ENCODE measurements at places on chromosomes 11 and 22.

GRCh38 chr11:9762531-9762930 is 98.7 kb downstream of the SWAP70 start:
- DNase-seq: no peak

GRCh38 chr22:32413719-32414118 is 1.7 kb upstream of the RTCB start:
- no peak for DNase-seq

DNA sequence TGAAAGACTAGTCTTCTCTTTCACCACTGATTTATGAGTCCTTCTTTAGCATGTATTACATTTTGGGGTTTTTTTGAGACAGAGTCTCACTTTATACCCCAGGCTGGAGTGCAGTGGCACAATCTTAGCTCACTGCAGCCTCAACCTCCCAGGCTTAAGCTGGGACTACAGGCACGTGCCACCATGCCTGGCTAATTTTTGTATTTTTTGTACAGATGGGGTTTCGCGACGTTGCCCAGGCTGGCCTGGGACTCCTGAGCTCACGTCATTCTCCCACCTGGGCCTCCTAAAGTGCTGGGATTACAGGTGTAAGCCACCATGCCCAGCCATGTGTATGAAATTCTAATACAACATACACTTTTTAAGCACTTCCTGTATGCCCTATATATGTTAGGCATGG is 26.3 kb upstream of the CXCR5 start:
- no peak for DNase-seq

GRCh38 chr11:116326146-116326545 is 446.6 kb downstream of the BUD13 start:
- no peak for DNase-seq

GRCh38 chr11:69393178-69393832 is 88.2 kb upstream of the LINC01488 start:
- no peak for DNase-seq

- DNase-seq: no peak
Observed at GRCh38 chr11:1000357-1001278, 35.9 kb downstream of the MUC6 start.

DNA sequence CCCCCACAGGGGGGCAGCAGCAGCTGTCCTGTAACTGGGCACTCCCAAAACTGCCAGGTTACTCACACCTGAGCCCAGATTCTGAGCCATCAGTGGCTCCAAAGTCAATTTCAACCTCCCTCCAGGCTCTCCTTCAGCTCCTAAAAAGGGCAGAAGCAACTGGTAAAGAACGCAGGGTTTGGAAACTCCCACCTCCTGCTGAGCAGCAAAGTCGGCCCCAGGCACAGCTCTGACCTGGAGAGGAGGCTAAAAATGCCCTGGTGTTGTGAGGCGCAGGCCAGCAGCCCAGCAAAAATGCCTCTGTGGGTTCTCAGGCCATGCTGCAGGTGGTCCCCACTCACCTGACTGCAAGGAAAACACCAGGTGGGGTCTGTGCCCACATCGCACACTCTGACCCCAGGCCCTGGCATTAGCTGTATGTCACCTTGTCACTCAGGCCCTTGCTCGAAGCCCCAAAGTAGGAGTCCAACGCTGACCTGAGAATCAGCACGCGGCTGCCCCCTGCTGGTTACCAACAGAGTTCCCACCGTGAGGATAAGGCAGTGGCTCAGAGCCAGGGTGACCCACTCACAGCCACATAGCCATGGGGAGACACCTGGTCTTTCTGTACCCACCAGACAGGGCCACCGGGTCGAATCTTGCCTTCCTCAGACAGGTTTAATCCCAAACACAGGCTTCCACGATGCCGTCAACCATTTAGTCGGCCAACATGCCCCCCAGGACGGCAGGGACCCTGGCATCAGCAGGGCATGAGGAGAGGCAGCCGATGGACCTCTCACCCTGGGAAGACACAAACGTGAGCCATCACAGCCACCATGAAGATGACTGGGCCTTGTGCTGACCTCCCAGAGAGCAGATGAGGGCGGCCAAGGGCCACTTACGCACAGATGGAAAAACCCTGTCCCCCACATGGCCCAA is 11.1 kb downstream of the POLR3H start:
- DNase-seq: peak; percentile 46

- peak; percentile 91 for DNase-seq
Observed at GRCh38 chr11:65572356-65573051, at the start of gene FAM89B. Gene FAM89B (plus strand): TSS chr11:65572538. CDS start chr11:65572670, 132 bp downstream.

GRCh38 chr11:28504555-28505110 is 396.4 kb downstream of the METTL15 start:
- no peak for DNase-seq

GRCh38 chr11:44627911-44628729 is 62.7 kb downstream of the CD82 start:
- no peak for DNase-seq

- no peak for DNase-seq
Observed at GRCh38 chr22:32222991-32223390, 18.1 kb upstream of the RFPL2 start.

DNA sequence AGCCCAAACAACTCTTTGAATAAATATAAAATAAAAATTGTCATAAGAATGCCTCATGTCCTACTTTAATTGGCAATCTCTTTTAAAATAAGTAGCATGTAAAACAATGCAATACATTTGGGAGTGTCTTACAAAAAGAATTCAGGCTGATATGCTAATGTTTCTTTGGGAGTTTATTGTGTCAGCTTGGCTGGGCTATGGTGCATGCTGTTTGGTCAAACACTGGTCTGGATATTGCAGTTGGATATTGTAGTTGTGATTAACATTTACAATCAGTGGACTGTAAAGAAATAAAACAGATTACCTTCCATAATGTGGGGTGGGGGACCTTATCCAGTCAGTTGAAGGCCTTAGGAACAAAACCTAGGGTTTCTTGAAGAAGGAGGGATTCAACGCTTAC is 37.0 kb upstream of the B3GAT1 start:
- no peak for DNase-seq

DNA sequence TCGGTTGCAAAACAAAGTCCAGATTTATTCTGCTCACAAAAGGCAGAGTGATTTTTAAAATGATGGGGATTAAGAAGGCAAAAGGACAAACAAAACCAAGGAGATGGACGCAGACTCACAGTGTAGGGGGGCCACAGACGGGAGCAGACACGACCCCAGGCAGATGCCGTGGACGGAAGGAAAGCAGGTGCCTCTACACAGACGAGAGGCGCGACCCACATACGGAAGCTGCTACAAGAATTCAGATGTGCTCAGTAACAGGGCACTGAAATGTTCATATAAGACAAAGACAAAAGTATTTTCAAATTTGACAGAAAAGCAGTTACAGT is 148.9 kb downstream of the BRD1 start:
- no peak for DNase-seq

- DNase-seq: no peak
Observed at GRCh38 chr11:61888590-61888989, 2.8 kb downstream of the FADS3 start.

DNA sequence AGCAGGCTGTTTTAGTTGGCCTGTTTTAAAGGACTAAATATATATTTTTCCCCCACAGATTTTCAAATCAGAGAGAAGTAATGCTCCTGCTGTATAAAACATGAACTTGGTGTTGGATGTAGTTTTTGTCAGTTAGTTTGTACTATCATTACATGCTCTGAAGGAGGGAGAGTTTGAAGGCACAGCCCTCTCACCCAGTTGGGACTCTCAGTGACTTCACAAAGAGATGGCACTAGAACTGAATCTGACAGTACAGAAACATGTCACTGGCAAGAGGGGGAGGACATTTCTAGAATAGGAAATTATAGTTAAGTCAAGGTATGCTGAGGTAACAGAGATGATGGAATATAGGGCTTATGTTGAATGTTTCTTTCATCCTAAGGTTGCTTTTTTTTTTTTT is 21.0 kb upstream of the C1QTNF4 start:
- DNase-seq: no peak

GRCh38 chr11:60672255-60672654 is 27.2 kb upstream of the MS4A8 start:
- no peak for DNase-seq

DNA sequence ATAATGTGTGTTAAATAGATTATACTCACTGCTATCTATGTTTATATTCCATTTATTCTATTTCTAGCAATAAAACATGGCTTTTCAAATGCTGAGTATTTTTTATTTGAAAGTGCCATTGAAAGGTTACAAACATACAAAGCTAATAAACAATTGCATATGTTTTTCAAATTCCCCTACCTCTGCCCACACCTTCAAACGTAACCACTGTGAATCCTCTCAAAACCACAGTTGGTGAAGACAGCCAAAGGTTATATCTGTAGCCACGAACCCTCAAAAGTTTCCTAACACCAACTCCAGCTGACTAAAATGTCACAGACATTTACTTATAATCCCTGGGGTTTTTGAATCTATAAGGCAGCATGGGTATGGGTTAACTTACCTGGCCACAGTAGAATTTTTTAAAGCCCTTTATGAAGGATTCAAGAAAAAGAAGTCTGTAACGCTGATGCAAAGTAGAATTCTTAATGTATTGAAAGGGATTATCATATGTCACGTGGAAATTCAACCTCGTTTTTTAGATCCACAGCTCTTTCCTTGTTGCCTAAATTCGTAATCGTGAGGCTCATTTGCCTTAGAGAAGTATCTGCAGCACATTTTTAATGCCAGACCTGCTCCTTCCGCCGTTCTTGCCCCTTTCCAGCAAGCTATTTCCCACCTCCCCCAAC is 122.5 kb upstream of the ZC3H12C start:
- DNase-seq: no peak

- DNase-seq: no peak
Observed at GRCh38 chr11:1761857-1762536, 1.7 kb downstream of the CTSD start.

GRCh38 chr11:117790279-117790678 is 6.7 kb downstream of the DSCAML1 start:
- DNase-seq: no peak

GRCh38 chr11:35518766-35519165 is 6.7 kb downstream of the PAMR1 start:
- no peak for DNase-seq

DNA sequence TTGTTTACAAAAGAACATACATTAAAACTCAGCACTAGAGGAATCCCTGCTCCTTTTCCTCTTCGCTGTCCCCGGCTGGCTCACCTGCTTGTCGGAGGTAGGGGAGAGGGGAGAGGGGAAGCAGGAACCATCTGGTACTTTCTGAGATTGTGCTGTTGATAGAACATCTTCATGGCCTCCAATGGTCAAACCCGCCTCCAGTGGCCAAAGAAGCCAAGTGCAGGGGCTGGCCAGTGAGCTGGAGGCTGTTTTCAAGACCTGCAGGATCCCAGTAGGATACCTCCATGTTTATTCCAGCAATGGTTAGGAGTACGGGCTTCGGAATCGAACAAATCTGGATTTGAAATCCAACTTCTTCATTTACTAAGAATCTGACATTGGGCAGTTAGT is 92.6 kb downstream of the PKNOX2 start:
- DNase-seq: no peak

DNA sequence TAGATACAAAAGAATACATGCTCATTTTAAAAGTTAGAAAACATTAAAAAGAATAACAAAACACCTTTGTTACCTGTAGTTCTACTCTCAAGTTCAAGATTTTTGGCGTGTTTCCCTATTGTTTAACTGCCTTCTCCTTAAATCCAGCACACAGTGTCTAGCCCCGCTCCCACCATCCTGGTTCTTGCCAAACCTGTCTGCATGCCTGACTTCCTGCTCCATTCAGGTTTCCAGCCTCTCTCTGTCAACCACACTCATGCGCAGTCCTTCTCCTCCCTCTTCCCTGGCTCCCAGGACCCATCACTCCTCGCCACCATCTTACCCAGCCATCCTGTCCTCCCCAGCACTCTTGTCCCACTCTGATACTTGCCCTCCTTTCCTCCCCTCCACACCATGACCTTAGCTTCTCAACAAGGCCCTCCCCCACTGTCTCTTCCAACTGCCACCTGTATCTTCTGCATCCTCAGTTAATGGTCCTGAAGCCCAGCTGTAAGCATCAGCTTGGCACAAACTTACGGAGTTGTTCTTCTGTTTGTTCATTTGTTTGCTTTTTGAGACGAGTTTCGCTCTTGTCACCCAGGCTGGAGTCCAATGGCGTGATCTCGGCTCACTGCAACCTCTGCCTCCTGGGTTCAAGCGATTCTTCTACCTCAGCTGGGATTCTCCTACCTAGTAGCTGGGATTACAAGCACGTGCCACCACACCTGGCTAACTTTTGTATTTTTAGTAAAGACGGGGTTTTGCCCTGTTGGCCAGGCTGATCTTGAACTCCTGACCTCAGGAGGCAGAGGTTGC is 7.5 kb upstream of the MYH9 start:
- no peak for DNase-seq

GRCh38 chr11:119964136-119965025 is 173.5 kb downstream of the TRIM29 start:
- no peak for DNase-seq

DNA sequence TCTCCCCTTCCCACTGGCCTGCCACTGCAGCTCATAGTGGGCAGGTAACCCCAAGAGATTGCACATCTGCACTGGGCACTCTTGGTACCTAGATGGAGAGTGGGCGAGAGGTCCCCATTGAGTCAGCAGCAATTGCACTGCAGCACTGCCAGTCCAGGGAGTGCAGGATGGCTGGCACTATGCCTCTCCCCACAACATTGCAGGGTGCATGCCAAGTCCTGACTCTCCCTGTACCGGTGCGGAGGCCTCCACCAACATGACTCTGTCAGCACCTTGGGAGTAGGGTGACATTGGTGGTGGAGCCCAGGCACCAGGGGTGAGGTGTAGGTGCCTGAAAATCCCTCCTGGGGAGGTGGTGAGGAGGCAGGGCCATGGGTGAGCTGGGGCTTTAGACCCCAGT is 82.2 kb downstream of the TRAF6 start:
- DNase-seq: no peak

- DNase-seq: no peak
Observed at GRCh38 chr22:43114958-43115357, 4.4 kb downstream of the BIK start.

GRCh38 chr11:20068691-20069090 is 91.6 kb downstream of the DBX1 start:
- no peak for DNase-seq

- DNase-seq: peak; percentile 58
Observed at GRCh38 chr11:65279741-65280440, 18.1 kb downstream of the POLA2 start.

- DNase-seq: no peak
Observed at GRCh38 chr11:128862908-128863660, 4.0 kb downstream of the KCNJ1 start.

DNA sequence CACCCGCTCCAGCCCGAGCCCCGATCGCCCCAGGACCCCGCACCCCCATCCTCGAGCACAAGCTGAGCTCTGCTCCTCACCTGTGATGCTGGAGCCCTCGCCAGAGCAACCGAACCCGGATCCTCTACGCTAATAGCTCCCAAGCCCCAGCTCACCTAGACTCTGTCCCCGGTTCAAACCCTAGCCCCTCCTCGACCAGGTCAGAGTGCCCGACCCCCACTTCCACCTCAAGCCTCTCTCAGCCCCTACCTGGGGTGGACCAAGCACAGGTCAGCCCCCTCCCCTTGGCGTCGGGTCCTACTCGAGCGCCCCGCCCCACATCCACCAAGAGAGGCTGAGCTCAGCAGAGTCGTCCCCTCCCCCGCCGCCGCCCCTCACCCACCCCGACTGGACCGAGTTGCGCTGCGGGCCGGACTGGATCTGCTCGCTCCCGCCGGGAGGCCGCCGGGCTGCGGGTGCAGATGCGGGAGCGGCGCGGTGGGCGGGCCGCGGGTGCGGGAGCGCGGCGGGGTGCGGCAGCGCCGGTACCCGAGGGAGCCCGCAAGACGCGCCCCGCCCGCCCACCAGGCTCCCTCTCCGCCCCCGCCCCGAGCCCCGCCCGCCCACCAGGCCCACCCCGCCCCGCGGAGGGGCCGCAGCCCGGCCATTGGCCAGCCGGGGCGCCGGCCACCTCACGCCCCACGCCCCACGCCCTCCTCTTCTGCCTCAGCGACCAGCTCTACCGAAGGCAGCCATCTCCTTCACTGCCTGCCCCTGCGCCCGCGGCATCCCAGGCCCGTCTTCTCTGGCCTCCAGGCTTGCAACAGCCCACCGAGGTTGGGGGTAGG is 577 bp upstream of the DKK3 start:
- DNase-seq: no peak
